ENCODE measurements at places on chromosomes 7 and 10.

DNA sequence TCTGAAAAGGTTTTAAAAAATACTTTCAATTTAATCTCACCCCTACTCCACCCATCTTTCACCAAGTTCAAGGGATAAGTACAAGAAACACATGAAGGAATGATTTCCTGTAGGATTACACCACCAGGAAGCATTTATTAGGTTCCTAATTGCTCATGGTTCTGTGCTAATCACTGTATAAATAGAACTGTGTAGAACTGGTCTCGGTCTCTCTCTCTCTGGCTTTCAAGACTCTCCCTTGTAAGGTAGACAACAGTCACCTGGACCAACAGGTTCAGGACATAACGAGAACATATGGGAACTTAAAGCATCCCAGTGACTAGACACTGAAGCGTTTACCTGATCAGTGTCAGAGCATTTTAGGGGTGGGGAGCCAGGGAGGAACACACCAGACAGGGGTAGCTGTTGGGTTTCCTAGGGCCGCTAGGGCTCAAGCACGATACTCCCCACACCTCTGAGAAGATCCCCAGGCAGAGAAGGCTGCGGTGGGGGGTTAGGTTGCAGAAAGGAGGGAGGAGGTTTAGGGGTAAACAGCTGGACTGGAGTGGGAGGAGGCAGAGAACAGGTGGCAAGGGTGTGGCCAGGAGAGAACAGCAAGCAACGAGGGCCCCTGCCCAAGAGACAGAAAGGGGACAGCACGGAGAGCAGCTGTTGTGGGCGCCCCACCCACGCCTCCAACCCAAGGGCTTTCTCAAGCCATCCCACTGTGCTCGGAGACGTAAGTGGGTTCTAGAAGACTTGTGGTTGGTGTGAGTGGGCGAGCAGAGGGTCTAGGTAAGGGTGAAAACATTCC, 52.5 kb upstream of the USP6NL start:
- DNase-seq = no peak

DNA sequence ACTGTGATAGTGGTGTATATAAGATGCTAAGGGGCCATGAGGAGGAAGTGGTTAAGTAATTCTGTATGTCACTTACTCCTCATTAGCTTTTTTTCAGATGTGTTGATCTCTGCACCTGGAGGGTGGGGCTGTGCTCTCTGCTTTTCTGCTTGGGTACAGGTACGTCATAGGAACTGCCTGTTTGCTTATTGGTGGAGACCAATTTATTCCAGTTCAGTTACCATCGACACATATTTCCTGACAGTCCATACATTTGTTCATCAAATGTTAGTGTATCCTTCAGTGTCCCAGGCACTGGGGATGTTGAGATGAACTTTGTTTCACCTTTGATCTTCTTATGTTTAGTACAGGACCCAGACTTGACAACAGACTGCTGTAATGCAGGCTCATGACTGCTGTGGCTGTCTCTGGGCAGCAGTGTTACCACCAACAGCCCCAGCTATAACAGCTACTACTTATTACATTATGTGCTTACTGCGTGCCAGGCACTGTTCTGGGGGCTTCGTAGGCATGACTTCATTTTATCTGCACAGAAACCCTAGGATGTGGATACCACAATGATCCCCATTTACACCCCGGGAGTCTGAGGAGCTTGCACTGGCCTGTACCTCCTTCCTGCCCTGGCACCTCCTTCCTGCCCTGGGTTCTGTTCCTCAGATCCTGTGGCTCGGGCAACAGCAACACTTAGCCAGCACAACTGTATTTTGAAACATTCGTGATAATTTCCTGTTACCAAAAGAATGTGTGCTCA, 87.4 kb downstream of the BUB3 start:
- no peak for DNase-seq

GRCh38 chr10:125103924-125104323, 56.4 kb downstream of the CTBP2 start:
- DNase-seq = no peak

- no peak for DNase-seq
These were observed 4.0 kb upstream of the PDGFA start for GRCh38 chr7:523347-524336.

All from posterior cingulate gyrus (tissue), 11 donors.